NCI-H524 (cell line): ENCODE measurements at places on chromosomes 2 and 18.
A peak's percentile ranks its signal among the peaks of the same experiment; 100 is the strongest.

GRCh38 chr18:54173980-54174630 is 50.4 kb downstream of the MBD2 start:
- DNase-seq: no peak

DNA sequence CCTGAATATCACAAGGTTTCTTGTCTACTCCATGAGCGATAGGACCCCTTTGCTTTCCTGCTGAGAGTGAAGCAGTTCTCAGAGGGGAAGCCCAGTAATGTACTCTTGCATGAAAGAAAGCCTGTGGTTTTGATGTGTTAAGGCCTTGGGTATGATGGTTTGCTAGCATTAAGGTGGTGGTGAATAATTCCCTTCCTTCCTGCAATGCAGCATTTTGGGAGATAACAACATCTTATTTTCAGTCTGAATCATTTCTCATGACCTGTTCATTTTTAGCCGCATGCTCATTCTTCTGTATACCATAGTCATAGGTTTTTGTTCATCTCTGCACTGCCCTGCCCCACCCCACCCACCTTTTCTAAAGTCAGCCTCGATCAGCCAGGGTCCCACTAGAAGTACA is 66.2 kb downstream of the HNMT start:
- no peak for DNase-seq

GRCh38 chr2:28640908-28641300 is 110.7 kb upstream of the PPP1CB start:
- DNase-seq: no peak

DNA sequence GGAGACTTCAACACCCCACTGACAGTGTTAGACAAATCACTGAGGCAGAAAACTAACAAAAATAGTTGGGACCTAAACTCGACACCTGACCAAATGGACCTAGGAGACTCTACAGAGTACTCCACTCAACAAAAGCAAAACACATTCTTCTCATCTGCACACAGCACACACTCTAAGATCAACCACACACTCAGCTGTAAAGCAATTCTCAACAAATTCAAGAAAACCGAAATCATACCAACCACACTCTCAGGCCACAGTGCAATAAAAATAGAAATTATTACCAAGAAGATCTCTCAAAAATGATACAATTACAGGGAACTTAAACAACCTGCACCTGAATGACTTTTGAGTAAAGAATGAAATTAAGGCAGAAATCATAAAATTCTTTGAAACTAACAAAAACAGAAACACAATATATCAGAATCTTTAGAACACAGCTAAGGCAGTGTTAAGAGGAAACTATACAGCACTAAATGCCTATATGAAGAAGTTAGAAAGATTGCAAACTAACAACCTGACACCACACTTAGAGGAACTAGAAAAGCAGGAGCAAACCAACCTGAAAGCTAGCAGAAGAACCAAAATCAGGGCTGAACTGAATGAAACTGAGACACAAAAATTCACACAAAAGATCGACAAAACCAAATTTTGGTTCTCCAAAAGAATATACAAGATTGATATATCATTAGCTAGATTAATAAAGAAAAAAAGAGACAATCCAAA is 46.3 kb downstream of the RTTN start:
- no peak for DNase-seq

DNA sequence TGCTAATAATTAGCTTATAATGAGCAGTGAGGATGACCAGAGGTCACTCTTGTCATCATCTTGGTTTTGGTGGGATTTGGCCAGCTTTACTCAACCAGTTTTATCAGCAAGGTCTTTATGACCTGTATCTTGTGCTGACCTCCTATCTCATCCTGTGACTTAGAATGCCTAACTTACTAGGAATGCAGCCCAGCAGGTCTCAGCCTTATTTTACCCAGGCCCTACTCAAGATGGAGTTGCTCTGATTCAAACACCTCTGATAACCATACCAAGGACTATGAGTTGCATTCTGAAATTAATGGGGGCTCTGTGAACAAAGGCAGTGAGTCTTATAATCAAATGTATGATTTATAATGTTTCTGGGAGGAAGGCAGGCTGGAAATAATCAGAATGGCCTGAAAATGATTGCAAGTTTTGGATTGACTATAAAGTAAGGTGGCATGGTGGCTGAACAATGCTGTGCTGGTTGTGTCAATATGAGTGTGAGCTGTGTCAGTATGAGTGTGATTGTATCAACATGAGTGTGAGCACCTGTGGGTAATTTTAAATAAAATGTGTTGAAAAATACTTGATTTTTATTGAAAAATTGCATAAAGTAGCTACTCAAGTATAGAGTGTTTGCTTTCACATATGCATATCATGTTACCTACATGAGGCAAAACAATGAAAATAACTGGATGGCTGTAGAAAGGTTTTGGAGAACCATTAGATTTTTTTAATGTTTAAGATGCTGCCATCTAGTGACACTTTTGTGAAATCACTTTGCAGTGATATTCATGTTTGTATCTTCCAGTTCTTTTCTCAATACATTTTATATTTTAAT is 103.0 kb downstream of the KYNU start:
- peak; percentile 37 for DNase-seq

DNA sequence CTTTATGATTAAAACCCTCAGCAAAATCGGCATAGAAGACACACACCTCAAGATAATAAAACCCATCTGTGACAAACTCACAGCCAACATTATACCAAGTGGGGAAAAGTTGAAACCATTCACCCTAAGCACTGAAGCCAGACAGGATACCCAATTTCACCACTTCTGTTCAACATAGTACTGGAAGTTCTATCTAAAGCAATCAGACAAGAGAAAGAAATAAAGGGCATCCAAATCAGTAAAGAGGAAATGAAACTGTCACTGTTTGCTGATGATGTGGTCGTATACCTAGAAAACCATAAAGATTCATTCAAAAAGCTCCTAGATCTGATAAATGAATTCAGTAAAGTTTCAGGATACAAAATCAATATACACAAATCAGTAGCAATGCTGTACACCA is 16.4 kb upstream of the RPRD1A start:
- no peak for DNase-seq

GRCh38 chr18:66708646-66709045 is 104.8 kb upstream of the CDH19 start:
- no peak for DNase-seq

DNA sequence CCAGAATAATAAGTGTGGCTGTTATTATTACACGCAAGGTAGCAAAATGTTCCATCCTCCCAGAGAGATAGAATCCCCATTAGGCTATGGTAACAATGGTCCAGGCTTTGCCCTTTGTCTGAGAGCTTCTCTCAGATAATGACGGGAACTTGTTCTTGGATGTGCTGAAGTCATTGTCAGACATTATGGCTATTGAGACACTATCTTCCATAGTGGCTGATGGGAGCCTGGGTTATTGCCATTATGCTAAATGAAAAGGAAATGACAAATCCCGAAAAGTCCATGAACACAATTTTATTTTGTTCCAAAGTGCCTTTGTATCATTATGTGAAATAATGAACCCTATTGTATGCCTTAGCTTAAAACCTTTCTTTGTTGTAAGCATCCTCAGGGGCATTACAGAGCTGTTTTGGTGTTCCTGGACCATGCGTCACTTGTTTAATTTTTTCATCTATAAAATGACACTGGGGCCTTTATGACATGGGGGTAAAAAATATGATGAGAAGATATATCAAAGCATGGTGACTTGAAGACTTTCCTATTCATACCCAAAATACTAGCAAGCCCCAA is 218.5 kb downstream of the KCNS3 start:
- DNase-seq: no peak

GRCh38 chr2:241218131-241219029 is 29.9 kb downstream of the ANO7 start:
- DNase-seq: peak; percentile 45

DNA sequence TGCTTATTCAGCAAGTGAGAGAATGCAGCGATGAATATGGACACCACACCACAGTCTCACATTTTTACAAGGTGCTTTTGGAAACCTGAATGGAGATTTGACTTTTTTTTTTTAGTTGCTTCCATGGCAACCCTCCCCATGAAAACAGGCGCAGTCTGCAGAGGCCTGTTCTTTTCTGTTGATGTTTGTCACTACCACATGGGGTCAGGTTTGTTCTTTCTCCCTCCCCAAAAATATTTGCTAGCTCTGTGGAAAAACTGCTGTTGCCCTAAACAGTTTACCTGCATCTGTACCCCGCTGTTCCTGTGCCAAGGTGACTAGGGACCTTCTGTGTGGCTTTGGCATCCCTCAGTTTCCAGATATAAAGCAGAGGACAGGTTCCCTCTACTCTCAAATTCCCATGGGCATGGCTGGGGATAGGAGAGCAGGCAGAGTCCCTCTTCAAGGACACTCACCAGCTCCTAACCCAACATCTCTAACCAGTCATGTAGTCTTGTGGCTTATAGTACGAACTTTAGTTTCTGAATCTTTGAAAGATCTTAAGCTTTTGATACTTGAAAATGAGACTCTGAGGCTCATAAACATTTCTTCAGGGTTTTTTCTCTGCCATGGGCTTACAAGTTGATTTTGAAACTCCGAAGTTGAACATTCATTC is 14.7 kb upstream of the MAPRE2 start:
- DNase-seq: peak; percentile 19

DNA sequence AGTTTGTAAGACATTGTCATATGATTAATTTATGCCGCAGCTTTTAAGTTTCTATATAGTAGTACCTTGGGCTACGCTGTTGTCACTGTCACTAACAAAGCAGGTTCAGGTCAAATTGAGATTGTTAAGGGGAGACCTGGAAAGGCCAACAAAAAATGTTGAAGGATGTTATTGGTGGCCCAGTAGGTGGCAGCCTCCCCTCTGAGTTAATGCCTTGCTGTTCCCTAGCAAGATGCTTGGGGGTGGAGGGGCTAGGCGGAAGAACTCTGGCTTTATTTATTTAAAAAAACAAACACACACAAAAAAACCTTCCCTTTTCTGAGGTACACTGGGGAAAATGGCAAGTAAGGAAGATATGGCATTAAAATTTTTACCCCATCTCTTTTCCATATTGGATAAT is 128.3 kb upstream of the ATP5MC3 start:
- DNase-seq: peak; percentile 48

GRCh38 chr18:52422985-52423601 is 83.1 kb downstream of the DCC start:
- DNase-seq: peak; percentile 76

DNA sequence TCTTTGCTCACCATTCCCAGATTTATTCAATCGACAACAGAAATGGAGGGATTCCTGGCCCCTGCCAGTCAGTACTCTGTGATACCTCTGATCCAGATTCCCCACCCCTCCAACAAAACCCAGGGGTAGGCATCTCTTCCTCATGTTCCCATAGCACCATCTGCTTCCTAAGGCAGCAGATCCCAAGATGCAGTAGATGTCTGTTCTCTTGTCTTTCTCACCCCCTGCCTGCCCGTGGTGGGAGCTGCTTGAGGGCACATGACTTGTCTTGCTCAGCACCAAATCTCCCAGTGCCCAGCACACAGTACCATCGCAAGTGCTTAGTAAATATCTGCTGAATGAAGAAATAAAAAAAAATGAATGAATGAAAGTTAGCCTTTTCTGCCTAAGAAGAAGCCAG is 98.2 kb downstream of the ZBTB7C start:
- DNase-seq: peak; percentile 69

GRCh38 chr2:177053716-177054115 is 158.9 kb upstream of the HNRNPA3 start:
- DNase-seq: no peak

- DNase-seq: no peak
Measured at GRCh38 chr2:215003001-215003400, 135.4 kb downstream of the ABCA12 start.
